Progenitor cell of endocrine pancreas (in vitro differentiated cells): ENCODE measurements at places on chromosomes 12 and 14.

- H3K27ac ChIP-seq: peak overlapping the region; percentile 89
- no peaks in the 10 kb centered on the region for H3K27me3 ChIP-seq
- H3K4me3 ChIP-seq: no peak overlapping the region
- H3K4me1 ChIP-seq: peaks cover 19% of the 10 kb centered on the region
- H3K36me3 ChIP-seq: no peaks in the 10 kb centered on the region
Observed at GRCh38 chr12:116358893-116359761, 81.6 kb upstream of the MED13L start.

DNA sequence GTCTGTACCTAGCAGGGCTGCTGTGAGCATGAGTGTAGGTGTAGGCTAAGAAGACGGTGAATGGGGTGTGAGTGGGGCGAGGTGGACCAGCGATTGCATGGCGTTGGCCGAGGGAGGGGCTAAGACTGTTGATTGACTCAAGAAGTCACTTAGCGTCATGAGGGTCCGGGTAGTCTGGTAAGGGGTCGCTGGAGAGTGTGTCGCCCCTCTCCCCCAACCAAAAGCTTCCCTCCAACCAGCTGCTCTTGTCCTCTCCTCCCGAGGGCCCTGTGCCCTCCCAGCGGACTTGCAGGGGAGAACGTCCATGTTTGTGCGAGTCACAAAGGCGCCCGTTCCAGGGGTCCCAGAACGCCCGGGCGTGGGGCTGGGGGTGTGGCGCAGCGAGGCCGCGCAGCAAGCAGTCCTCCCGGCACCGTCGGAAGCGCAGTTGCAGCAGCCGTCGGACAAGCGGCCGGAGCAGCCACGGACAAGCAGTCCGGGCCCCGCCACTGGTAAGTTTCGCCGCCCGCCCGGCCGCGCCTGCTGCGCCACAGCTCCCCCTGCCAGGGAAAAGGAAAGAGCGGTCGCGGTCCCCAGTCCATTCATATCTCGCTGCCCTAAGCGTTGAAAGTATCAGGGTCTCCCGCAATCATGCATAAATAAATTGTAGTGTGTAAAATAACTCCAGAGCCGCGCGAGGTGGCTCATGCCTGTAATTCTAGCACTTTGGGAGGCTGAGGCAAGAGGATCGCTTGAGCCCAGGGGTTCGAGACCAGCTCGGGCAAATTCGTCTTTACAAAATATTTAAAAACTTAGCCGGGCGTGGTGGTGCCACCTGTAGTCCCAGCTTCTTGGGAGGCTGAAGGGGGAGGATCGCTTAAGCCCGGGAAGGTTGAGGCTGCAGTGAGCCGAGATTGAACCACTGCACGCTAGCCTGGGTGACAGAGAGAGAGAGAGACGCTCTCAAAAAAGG is at the start of gene CCDC63:
Gene CCDC63 (plus strand): TSS at position 373 of the 952 bp plus-strand sequence. CDS start 5,968 bp downstream, outside the sequence.
- no peaks in the 10 kb centered on the region for H3K4me1 ChIP-seq
- no peaks in the 10 kb centered on the region for H3K36me3 ChIP-seq
- peak; percentile 34 for DNase-seq
- peak within 1 kb of the TSS; percentile 78 for H3K27ac ChIP-seq
- peaks cover 68% of the 10 kb centered on the region for H3K27me3 ChIP-seq

DNA sequence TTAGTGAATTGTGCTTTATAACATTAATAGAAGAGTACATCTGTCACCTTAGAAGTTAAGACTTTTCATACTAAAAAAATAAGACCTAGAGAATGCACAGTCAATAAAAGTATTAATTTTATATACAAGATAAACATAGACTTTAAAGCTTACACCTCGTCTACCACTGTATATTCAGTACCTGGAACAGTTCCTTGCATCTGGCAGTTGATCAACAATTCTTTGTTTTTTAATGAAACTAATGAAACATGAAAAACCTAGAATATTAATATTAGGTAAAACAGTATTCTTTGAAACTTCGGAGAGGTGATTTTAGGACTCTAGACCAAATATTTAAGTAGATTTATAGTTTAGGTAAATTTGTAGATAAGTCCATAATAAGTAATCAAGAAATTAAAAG is 4.3 kb downstream of the GOLT1B start:
- no peaks in the 10 kb centered on the region for H3K27me3 ChIP-seq
- H3K36me3 ChIP-seq: peaks cover 12% of the 10 kb centered on the region
- no peak overlapping the region for H3K27ac ChIP-seq
- DNase-seq: no peak
- H3K4me3 ChIP-seq: no peak overlapping the region
- H3K4me1 ChIP-seq: peaks cover 7% of the 10 kb centered on the region

GRCh38 chr12:15688838-15689625 is 100.2 kb downstream of the EPS8 start:
- no peak overlapping the region for H3K27ac ChIP-seq
- no peak overlapping the region for H3K4me3 ChIP-seq

DNA sequence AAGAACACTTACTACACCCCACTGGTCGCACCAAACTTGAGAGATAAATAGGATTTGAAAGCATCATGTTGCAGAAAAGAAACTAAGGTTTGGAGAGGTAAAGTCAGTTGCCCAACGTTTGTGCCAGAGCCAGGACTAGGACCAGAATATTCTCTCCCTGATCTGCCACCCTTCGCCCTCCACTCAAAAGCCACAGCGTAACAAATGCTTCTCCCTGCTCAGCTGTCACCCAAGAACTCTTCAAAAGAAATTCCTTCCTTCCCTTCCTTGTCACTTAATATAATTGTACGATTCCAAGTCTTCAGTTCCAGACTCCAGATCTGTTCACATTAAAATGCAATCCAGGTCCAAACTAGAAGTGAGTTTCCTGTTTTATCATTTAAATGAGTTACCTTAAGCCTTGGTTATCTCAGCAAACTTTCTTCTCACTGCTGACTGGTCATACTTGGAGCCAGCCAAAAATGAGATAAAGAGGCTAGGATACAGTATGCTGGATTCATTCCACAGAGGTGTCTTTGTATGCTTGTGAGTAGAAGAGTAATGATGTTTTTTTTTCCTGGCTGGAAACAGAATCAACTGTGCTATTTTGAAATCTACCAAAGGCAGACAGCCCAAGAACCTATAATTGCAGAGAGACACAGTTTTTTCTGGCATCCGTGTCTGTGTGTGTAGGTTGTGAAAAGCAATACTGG is 12.8 kb upstream of the PPFIBP1 start:
- no peak for DNase-seq
- H3K27ac ChIP-seq: peak overlapping the region; percentile 12
- no peaks in the 10 kb centered on the region for H3K27me3 ChIP-seq
- H3K4me1 ChIP-seq: peaks cover 14% of the 10 kb centered on the region

DNA sequence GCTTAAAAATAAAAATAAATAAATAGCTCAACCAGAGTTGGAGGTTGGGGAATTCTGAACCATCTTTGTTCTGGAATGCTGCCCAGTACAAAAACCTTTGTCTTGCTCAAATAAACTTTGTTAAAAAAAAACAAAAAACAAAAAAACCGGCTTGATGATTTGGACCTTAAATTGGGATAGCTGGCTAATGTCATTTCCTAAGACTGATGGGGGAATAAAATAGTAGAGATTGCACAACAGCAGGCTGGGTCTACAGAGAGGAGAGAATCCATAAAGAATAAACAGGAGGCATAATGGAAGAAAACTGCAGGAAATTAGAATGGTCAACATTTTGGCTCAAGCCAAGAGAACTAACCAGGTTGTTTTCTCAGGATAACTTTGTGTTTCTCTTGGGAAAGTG is 370.9 kb downstream of the AEBP2 start:
- DNase-seq: no peak
- H3K27ac ChIP-seq: no peak overlapping the region
- H3K4me1 ChIP-seq: no peaks in the 10 kb centered on the region
- no peaks in the 10 kb centered on the region for H3K27me3 ChIP-seq
- H3K36me3 ChIP-seq: peaks cover 2% of the 10 kb centered on the region

DNA sequence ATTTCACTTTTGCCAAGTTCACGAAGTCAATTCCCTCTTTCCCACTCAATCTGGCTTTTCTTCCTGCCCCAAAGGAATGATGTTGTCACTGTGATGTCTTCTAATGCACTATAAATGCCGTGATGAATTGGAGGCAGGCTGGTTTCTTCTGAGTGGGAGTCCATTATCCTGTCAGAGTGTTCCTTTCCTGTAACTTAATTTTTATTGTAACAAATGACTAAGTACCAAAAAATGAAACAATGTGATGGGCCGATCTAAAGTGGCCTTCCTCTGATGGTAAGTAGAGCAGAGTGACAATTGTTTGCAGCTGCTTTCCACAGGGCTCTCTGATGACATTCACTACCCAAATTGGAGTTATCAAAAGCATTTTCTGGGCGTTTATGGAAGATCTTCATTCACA is 22.2 kb downstream of the TMEM30B start:
- peaks cover 39% of the 10 kb centered on the region for H3K27me3 ChIP-seq
- H3K36me3 ChIP-seq: no peaks in the 10 kb centered on the region
- no peak for DNase-seq
- H3K27ac ChIP-seq: no peak overlapping the region
- H3K4me1 ChIP-seq: peaks cover 3% of the 10 kb centered on the region
- no peak overlapping the region for H3K4me3 ChIP-seq

- peaks cover 25% of the 10 kb centered on the region for H3K4me1 ChIP-seq
- peaks cover 37% of the 10 kb centered on the region for H3K27me3 ChIP-seq
- peak; percentile 87 for DNase-seq
- peak within 1 kb of the TSS; percentile 82 for H3K27ac ChIP-seq
- H3K36me3 ChIP-seq: no peaks in the 10 kb centered on the region
- peak within 1 kb of the TSS; percentile 64 for H3K4me3 ChIP-seq
Observed at GRCh38 chr12:3752741-3753486, at the start of gene CRACR2A. TSS of gene CRACR2A (minus strand) at chr12:3753109. CDS start at chr12:3696999, 56,110 bp downstream.

GRCh38 chr12:89969093-89969492 is 260.5 kb upstream of the ATP2B1 start:
- no peak overlapping the region for H3K4me3 ChIP-seq
- H3K36me3 ChIP-seq: no peaks in the 10 kb centered on the region
- DNase-seq: no peak
- H3K27ac ChIP-seq: no peak overlapping the region
- H3K27me3 ChIP-seq: no peaks in the 10 kb centered on the region
- peaks cover 4% of the 10 kb centered on the region for H3K4me1 ChIP-seq

DNA sequence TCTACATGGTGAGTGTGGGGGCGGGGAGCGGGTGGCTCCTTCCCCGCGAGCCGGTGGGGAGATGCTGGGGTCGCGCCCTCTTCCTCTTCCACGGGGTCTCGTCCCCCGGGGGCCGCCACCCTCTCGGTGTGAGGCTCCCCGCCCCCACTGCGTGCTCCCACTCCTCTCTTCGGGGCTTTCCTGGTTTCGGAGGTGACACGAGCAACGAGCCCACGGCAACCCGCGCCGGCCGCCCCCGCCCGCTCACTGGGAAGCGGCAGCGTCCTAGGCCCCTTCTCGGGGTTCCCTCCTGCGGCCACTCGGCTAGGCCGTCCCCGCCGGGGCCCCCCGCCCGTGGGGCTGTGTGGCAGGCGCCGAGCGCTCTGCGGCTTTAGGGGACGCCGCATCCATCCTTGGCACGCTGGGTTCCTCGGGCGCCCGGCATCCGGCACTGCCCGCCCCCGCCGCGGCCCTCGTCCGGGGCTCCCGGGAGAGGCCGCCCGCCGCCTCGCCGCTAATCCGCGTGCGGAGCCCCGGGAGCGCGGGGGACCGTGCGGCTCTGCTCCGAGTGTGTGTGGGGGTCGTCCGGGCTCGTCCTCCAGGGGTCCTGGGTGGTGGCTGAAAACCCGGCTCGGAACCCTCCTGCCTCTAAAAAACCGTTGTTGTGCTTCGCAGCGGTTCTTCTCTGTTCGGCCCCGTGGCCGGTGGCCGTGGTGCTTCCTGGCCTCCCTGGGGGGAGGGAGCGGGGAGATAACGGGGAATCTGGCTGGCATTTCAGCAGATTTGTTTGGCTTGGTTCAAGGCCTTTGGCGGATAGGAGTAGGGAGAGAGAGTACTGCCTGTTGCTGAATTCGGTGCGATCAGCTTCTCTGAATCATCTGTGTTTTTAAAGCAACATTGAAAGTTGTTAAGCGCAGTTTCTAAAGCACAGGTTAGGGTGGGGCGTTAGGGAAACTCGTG is 1.0 kb downstream of the PCNX1 start:
- H3K27ac ChIP-seq: peak overlapping the region; percentile 94
- peak overlapping the region; percentile 95 for H3K4me3 ChIP-seq
- DNase-seq: peak; percentile 37
- H3K36me3 ChIP-seq: no peaks in the 10 kb centered on the region

- no peaks in the 10 kb centered on the region for H3K27me3 ChIP-seq
- no peaks in the 10 kb centered on the region for H3K36me3 ChIP-seq
- peaks cover 40% of the 10 kb centered on the region for H3K4me1 ChIP-seq
- no peak for DNase-seq
- H3K4me3 ChIP-seq: no peak overlapping the region
Observed at GRCh38 chr14:69698572-69698971, 68.4 kb upstream of the SRSF5 start.

GRCh38 chr12:124721501-124722162 is 142.0 kb downstream of the SCARB1 start:
- H3K27me3 ChIP-seq: peaks cover 16% of the 10 kb centered on the region
- H3K4me3 ChIP-seq: no peak overlapping the region
- DNase-seq: no peak

- H3K4me1 ChIP-seq: peaks cover 8% of the 10 kb centered on the region
- no peak overlapping the region for H3K4me3 ChIP-seq
- no peak for DNase-seq
- peaks cover 14% of the 10 kb centered on the region for H3K27me3 ChIP-seq
- no peak overlapping the region for H3K27ac ChIP-seq
Observed at GRCh38 chr12:103667125-103667524, 80.1 kb downstream of the STAB2 start.

DNA sequence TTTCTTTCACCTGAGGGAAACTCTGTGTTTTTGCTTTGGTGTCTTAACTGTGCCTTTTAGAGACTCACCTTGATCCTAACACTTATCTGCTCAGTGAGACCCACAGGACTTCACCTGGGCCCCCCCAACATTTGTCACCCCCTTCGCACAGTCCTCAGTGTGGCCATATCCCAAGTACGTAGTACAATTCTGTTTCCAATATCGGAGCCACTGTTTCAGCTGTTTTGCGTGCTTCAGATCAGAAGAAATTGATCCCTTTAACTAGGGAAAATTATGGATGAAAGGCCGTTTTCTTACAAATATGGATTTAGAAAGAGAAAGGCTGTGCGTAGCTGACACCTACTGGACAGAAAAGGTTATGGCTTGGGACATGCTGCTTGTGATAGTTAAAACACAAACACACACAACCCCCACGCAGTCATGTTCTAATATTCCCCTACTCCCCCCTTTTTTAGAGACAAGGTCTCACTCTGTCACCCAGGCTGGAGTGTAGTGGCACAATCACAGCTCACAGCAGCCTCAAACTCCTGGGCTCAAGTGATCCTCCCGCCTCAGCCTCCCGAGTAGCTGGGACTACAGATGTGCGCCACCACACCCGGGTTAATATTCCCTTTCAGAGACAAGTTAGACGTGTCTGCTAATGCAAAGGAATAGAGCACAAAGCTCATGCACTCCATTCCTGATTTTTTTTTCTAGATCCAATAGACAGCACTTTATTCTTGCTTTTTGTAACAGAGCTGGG is 3.6 kb upstream of the SLC7A8 start:
- H3K27me3 ChIP-seq: peaks cover 3% of the 10 kb centered on the region
- H3K27ac ChIP-seq: no peak overlapping the region
- H3K4me1 ChIP-seq: peaks cover 1% of the 10 kb centered on the region
- no peak overlapping the region for H3K4me3 ChIP-seq
- DNase-seq: no peak
- no peaks in the 10 kb centered on the region for H3K36me3 ChIP-seq
